ENCODE measurements at places on chromosomes 1 and 21.

GRCh38 chr1:48552420-48552819 lies 80.4 kb upstream of the SPATA6 start:
- no peak for DNase-seq

DNA sequence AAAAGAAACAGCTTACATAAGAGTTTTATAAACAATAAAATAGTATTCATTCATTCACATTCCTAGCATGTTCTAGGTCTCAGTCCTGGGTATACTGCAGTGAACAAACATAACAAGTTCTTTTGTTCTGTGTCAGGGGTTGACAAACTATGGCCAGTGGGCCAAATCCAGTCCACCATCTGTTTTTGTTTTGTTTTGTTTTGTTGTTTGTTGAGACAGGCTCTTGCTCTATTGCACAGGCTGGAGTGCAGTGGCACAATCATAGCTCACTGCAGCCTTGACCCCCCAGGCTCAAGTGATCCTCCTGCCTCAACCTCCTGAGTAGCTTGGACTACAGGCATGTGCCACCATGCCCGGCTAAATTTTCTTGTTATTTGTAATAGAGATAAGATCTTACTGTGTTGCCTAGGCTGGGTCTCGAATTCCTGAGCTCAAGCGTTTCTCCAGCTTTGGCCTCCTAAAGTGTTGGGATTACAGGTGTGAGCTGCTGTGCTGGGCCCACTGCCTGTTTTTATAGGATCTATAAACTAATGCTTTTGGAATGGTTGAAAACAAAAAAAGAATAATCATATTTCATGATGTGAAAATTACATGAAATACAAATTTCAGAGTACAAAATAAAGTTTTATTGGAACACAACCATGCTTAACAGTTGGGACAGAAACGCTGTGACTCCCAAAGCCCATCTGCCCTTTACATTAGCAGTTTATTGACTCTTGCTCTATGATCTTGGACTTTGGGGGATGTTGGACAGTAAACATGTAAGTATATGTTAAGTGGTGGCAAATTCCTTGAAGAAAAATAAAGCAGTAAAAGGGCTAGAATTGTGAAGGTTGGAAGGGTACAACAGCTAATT lies 17.9 kb downstream of the CAPZA1 start:
- DNase-seq, result no peak

- DNase-seq, result no peak
Measured at GRCh38 chr21:33940881-33941245, 25.3 kb upstream of the ATP5PO start.

DNA sequence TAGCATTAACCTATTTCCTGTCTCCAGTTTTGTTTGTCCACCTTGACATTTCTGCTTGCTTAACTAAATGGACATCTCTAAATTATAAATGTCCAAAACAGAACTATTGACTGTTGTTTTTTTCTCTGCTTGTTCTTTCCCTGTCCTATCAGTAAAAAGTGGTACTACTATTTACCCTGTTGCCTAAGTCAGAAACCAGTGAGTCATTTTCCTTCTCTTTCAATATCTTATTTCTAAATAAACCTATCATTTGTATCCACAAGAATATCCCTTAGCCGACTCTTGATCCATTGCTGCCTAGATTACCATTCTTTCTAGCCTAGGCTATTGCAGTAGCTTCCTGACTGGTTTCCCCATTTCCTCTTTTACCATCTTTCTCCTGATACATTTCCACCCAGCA lies 22.5 kb downstream of the MIER1 start:
- peak; percentile 22 for DNase-seq

- no peak for DNase-seq
Measured at GRCh38 chr1:201181726-201182125, 8.9 kb upstream of the IGFN1 start.

- DNase-seq, result peak; percentile 8
Measured at GRCh38 chr1:159755451-159756007, 25.2 kb upstream of the DUSP23 start.

GRCh38 chr1:215052256-215053015 lies 30.1 kb upstream of the KCNK2 start:
- DNase-seq, result no peak

DNA sequence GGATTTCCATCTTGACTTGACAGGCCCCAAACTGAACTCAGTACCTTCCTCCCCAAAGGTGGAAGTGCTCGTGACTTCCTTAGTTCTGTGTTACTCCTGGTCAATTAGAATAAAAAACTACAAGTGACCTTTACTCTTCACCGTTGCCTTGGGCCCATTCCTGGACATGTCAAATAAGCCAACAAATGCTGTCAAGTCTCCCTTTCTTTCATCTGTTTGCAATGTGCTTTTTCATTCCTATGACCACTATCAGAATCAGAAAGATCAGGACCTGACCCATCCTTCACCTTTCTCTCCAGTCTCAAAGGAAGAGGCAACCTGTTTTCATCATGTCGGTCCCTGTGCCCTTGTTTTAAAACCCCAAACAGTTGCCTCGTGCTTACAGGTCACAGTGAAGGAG lies 4.9 kb upstream of the KCNJ10 start:
- no peak for DNase-seq

GRCh38 chr1:155977690-155978324 lies 540 bp downstream of the ARHGEF2 start:
- DNase-seq, result no peak

DNA sequence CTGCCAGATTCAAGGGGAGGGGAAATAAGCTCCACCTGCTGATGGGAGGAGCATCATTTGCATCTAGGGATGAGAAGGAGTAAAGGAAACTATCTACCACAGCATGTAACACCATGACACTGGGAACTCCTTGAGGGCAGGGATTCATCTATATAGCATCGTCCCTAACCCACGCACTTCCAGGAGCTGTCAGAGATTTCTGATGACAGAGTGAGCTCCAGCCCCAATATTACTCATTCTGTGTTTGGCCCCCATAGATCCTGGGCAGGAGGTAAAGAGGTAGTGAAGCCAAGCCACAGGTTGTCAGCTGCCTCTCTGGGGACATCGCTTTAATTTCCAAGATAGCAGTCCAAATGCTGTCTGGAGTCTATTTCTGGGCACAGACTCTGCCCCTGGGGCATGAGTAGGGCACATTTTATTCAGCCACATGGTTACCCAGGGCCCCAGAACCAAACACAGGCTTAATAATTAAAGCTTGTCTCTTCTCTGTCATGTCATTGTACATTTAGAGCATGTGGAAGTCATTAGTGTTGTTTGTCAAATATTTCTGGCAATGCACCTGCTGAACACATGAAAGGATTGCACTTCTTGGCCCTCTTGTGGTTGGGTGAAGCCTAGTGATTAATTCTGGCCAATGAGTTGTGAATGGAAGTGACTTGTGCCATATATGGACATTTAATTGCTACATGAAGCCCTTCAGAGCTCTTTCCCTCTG lies 105.9 kb upstream of the POU3F1 start:
- no peak for DNase-seq

DNA sequence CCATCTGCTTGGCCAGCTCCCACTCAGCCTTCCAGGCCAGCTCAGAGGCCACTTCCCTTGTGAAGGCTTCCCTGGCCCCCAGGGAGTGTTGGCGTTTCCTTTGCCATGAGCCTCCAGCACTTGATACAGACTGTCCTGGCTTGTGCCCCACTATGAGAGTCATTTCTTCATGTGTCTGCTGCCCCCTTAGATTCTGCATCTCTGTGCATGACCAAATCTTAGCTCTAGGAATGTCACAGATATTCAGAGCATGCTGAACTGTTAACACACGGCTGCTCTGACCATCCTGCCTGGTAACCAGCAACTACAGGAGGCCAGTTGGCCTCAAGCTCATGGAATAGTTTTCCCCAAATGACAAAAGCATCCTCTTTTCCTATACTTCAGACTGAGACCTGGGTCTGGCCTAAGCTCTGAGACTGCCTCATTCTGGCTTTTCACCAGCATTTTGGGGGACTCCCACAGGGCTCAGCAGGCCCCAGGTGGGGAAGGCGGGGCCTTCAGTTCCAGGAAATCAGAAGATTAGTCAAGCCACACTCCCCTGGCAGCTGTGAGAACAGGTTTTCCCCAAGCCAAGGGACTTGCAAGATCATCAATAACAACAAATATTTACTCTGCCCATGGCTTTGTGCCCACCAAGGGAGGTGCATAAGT lies 182.6 kb upstream of the EDN2 start:
- DNase-seq, result no peak

DNA sequence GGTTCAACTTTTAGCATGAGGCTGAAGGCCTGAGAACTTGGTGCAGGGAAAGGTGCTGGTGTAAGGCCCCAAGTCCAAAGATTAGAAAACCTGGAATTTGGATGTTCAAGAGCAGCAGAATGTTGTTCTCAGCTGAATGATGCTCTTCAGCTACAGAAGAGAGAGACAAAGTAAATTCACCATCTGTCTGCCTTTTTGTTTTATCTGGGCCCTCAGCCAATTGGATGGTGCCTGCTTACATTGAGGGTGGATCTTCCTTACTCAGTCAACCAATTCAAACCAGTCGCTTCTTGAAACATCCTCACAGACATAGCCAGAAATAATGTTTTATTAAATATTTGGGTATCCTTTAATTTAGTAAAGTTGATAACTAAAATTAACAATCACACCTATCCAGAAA lies 748.2 kb upstream of the ADAMTS5 start:
- no peak for DNase-seq

DNA sequence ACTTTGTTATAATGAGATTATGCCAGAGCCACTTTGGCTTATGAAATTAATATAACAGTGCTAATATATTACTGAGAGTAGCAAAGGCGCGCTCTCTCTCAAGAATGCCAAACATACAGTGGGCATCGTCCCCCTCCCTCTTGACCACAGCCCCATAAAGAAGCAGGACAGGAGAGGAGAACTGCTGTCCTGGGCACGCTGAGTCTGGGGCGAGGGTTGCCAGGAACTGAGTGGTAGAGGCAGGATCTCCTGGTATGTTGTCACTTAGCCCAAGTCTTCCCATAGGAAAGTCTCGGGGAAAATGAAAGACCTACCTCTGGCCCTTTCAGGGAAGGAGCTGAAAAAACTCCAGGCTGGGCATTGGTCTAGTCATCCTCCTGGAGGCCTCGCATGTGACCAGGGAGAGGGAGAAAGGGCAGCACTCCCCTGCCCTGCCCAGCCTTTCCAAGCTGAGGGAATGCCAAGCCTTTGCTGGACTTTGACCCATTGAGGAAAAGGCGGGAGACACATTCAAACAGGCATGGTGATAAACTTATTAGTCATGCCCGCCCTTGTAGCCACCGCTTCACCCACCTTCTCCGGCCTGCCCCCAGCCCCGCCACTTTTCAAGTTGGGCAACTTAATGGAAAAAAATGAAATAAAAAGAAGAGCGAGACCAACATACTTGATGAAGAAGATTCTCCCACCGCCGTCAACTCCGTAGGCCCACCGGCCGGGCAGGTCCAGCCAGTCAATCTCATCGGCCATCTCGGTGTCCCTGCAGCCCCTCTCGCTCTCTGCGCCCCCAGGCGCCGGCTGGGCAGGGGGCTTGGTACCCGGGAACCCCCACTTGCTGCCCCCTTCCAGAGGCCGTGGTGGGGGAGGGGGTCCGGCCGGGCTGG lies 17.4 kb upstream of the PLEKHA6 start:
- DNase-seq, result no peak

DNA sequence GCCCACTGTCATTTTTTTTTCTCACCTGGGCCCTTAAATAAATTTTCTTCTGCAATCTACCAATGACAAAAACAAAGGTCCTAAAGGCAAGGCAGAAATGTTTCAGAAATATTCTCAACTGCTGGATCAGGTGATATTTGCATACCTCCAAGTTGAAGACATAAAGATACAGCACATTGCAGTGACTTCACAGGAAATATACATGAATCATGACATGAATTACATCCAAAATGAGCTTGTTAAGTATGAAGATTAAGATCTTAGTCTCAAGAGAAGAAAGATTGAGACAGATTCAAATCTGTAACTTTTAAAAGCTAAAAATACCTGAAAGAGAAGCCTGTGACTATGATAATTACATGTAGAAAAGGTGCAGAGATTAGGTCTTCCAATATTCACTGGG lies 207.8 kb downstream of the SIPA1L2 start:
- DNase-seq, result no peak

GRCh38 chr1:39509360-39510009 lies 18.0 kb downstream of the BMP8A start:
- no peak for DNase-seq

DNA sequence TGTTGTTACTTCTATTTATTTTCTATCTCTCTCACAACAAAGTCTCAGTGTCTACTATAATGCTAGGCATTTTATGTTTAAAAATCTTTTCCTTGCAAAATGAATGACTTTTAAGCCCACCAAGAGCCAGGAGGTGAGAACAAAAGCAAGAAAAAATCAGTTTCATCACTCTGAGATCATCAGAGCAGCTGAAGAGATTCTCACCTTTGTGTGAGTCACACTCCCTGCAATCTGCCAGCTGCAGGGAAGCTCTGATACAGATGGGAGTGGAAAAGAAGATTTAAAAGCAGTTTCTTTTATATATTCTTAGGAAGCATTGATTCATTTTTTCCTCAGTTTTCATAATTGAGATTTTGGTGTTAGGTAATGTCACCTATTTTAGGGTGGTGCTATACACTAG lies 107.6 kb downstream of the LHX9 start:
- no peak for DNase-seq

DNA sequence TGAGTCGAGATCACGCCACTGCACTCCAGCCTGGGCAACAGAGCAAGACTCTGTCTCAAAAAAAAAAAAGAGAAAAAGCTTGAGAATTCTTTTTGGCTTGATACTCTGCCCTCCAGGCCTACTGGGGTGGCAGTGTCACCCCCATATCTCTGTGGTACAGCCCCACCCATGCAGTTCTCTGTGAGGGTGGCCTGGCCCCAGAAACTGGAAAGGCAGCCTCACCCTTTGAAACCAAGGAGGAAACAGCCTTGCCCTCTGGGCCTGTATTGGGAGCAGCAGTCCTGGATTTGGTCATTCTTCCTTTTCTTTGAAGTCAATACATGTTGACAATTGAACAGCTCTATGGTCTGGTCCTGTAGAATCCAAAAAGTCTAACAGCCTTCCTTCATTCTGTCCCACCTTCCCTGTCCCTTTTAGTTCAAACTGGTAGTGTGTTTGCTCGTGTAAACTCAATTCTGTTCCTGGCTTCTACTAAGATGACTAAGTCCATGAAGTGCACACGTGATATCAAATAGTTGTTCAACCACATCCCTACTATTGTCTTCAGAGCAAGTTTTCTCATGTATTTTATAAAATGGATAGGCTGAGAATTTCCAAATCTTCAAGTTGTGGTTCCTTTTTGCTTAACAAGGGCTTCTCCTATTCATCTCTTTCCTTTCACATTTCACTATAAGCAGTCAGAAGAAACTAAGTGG lies 13.2 kb downstream of the ST7L start:
- DNase-seq, result no peak

All from Kasumi-1 (cell line).